ENCODE measurements at places on chromosomes 4 and X. TPM values are rescaled to one million over a fixed set of nuclear protein-coding genes. Genes with fewer than 3 reads are reported as not detected.

DNA sequence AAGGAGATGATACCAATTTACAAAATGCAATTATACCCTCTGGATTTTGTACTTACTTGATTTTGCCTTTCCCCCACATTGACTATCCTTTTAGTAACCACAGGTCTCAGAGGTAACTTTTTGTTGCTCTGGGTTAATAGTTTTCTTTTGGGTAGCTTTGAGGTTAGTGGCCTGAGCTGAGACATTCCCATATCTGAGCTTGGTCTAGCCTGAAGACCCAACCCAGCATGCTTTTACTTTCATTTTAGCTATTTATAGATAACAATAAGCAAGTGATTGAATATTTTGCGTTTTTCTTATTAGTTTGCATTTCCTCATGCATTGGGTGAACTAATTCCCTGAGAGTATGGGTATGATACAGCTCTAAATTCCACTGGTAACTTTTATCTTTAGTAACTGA lies 11.8 kb downstream of the HTN1 start:
- H3K4me3 ChIP-seq: no peak overlapping the region
- DNase-seq: no peak
- no peaks in the 10 kb centered on the region for H3K4me1 ChIP-seq
- no peaks in the 10 kb centered on the region for H3K36me3 ChIP-seq
- no peaks in the 10 kb centered on the region for H3K27me3 ChIP-seq

- no peak overlapping the region for H3K4me3 ChIP-seq
- no peaks in the 10 kb centered on the region for H3K4me1 ChIP-seq
- no peak overlapping the region for H3K27ac ChIP-seq
- no peaks in the 10 kb centered on the region for H3K27me3 ChIP-seq
- DNase-seq: peak; percentile 13
- no peaks in the 10 kb centered on the region for H3K36me3 ChIP-seq
These were observed 598.7 kb upstream of the TECRL start for GRCh38 chr4:65007841-65008439.

PDLIM3 gene
- 40.2 TPM for total RNA-seq

AGTR2 gene
- total RNA-seq: not detected

DNA sequence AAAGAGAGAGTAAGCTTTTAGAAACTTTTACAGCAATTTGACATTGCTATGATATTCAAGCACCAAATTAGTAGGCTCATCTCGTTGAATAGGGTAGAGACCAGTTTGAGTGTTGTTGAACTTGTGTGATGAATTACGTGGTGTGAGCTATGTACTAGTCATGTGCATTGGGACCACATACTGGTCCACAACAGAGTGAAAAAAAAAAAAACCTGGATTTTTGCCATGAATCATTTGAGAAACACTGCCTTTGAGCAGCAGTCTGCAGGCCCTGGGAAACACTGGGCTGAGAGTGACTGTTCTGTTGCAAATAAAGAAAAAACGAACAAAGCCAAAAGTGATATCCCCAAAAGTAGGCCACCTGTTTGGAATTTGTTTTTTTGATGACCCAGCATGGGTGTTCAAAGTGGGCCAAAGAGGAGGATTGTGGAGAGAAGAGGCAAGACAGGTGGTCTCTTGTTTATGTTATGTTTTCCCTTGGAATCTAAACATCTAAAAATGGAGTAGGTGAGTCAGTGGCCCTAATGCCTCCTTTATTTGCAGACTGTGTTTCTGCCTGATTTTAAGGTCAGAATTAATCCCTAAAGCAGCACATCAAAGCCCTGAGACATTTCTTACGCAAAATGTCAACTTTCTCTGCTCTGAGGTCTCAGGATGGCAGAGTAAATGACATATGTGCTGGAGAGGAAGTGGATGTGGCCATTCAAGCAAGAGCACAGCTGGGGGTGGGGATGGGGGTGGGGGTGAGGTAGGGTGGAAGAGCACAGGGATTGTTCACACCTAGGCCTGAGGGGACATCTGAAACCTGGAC lies 33.5 kb downstream of the TAF7L start:
- no peaks in the 10 kb centered on the region for H3K36me3 ChIP-seq
- no peak overlapping the region for H3K27ac ChIP-seq
- no peak for DNase-seq
- no peak overlapping the region for H3K4me3 ChIP-seq

IL21 gene
- not detected for total RNA-seq

- H3K27me3 ChIP-seq: no peaks in the 10 kb centered on the region
- no peak for DNase-seq
- H3K4me3 ChIP-seq: no peak overlapping the region
- peaks cover 23% of the 10 kb centered on the region for H3K4me1 ChIP-seq
These were observed 103.9 kb downstream of the MAML3 start for GRCh38 chr4:140049849-140050637.

GRCh38 chrX:50905334-50905733 lies 5.2 kb upstream of the BMP15 start:
- no peaks in the 10 kb centered on the region for H3K36me3 ChIP-seq
- no peak for DNase-seq
- H3K27me3 ChIP-seq: no peaks in the 10 kb centered on the region
- H3K27ac ChIP-seq: no peak overlapping the region
- H3K4me1 ChIP-seq: no peaks in the 10 kb centered on the region

PNMA6F gene
- total RNA-seq: not detected

DNA sequence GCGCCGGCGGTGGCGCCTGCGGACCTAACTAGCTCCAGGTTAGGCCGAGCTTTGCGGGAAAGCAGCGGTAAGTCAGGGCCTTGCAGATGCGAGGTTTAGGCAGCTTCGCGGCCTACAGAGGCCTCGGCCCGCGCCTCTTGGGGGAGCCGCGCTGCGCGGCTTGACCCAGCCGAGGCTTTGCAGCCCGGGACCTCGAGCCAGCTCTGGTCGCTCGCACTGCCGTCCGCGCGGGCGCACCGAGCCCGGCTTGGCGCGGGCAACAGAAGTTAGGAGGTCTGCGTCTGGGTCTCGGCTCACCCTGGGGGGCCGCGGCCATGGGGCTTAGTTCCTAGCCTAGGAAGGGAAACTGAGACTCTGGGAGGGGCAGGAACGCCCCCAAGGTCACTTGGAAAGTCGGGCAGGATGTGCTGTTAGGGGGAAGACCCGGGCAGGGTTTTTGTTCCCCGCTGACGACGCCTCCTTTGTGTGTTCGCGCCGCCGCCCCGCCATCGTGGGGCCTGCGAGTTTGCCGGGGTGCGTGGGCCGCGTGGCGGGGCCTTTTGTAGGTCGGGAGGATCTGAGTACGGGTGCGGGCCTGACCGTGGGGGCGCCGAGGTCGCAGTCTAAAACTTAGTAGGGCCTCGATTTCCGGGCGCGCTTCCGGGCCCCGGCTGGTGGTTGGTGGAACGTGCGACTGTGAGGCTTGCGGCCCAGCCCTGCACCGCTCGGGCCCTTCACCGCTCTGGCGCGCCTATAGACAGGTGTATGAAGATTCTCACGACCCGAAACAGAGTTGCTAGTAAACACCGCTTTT lies 482 bp downstream of the RNF4 start:
- peak overlapping the region; percentile 70 for H3K27ac ChIP-seq
- no peaks in the 10 kb centered on the region for H3K36me3 ChIP-seq
- H3K4me1 ChIP-seq: peaks cover 23% of the 10 kb centered on the region
- H3K4me3 ChIP-seq: peak overlapping the region; percentile 87
- DNase-seq: peak; percentile 43

ERVMER34-1 gene
- 0.33 TPM for total RNA-seq

NXF2 gene
- total RNA-seq: not detected

All from body of pancreas (tissue), 4 donors.